ENCODE measurements at places on chromosomes 1 and 21.
A peak's percentile ranks its signal among the peaks of the same experiment; 100 is the strongest.

DNA sequence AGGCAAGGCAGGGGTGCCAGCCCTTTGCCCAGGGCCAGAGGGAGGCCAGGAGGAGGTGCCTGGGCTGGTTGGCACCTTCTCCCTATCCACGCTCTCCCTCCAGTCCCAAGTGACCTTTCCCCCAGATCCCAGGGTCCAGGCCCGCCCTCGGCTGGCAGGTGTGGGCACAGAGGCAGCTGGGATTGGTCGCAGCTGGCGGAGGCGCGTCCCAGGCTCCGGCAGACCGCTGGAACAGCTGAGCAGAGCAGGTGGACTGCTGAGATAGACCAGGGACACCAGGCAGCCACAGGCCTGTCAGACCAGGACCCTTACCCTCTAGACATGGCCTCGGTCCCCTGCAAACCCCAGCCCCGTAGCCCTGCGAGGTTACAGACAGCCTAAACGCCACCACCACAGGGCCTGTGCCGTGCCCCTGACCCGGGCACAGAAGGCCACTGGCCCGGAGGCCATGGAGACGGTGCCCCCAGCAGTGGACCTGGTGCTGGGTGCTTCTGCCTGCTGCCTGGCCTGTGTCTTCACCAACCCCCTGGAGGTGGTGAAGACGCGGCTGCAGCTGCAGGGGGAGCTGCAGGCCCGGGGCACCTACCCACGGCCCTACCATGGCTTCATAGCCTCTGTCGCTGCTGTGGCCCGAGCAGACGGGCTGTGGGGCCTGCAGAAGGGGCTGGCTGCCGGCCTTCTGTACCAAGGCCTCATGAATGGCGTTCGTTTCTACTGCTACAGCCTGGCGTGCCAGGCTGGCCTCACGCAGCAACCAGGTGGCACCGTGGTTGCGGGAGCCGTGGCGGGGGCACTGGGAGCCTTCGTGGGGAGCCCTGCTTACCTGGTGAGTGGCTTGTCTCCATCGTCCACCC lies at the start of gene SLC25A34:
Gene SLC25A34 (plus strand): TSS at position 221 of the 854 bp plus-strand sequence. CDS start 228 bp downstream, at position 449.
- peak; percentile 67 for DNase-seq

DNA sequence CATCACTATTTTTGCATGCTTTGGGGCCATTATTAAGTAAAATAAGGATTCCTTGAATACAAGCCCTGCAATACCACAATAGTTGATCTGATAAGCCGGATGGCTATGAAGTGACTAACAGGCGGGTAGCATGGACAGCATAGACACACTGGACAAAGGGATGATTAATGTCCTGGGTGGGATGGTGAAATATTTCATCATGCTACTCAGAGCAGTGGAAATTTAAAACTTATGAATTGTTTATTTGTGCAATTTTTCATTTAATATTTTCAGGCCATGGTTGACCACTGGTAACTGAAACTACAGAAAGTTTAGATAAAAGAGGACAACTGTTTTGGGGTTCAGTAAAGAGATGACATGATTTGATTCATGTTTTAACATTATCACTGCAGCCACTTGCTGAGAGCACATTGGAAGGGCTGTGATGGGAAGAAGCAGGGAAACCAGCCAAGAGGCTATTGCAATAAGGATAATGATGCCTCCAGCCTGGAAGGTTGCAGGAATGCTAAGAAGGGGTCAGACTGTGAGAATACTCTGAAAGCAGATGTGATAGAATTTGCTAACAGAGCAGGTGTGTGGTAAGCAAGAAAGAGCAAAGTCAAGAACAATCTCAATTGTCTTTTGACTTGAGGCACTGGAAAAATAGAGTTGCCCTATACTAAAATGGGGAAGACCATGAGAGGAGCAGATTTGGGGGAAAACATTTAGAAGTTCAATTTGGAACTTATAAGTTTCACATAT lies 62.5 kb upstream of the TNFSF4 start:
- DNase-seq, result peak; percentile 52

- DNase-seq, result no peak
Measured at GRCh38 chr1:160567858-160568682, 11.2 kb downstream of the CD84 start.

GRCh38 chr1:16212251-16212961 lies at the start of gene ARHGEF19:
Gene ARHGEF19 (minus strand): TSS chr1:16212652. CDS start chr1:16209054, 3,598 bp downstream.
- peak; percentile 69 for DNase-seq

- DNase-seq, result peak; percentile 1
Measured at GRCh38 chr21:36461918-36462486, 17.9 kb downstream of the CLDN14 start.

DNA sequence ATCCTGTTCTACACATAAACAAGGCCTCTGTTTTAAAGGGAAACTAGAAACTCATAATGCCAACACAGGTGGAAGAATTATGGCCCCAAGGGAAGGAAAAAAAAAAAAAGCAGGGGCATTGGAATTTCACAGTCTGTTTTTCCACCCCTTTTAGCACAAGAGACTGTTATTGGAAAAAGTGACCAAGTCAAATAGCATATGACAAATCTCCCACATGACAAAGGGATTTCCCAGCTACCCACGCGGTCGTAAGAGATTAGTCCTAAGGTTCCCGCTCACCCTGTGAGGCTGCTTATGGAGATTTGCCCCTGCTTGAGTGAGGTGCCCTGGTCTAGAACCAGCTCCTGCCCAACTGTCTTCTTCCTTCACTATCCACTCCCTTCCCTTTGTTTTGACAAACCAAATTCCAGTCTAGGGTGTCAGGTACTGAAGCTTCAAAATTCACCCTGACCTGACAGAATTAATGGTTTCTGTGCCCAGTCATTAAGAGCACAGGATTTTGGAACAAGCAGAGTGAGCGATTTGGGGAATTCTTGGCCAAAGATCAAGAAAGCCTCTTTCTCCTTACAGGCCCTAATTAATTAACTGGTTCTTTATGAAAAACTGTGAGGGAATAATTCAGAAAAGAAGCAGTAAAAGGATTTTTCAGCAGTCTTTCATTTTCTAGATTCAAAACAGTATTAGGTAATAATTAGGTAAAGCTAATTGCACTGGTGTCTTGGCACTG lies 107.3 kb downstream of the NMNAT2 start:
- DNase-seq, result no peak

- DNase-seq, result no peak
Measured at GRCh38 chr1:108777839-108778238, 31.4 kb downstream of the STXBP3 start.

DNA sequence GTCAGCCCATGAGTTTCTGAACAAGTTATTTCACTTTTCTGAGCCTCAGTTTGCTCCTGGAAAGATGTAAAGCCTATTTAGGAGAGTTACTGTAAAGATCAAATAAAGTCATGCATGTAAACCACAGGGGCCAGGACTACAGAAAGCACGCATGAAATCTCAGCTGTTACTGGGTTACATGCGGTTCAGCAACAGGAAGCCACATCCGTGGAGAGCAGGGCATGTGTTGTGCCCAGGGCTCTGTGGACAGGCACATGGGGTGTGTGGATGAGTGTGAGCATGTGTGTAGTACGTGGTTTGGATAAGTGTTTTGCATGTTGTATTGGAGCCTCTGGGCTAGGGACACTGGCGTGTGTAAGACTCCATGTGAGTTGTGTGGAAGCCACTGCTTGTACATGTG lies 2.2 kb upstream of the EPHA2 start:
- DNase-seq, result no peak

DNA sequence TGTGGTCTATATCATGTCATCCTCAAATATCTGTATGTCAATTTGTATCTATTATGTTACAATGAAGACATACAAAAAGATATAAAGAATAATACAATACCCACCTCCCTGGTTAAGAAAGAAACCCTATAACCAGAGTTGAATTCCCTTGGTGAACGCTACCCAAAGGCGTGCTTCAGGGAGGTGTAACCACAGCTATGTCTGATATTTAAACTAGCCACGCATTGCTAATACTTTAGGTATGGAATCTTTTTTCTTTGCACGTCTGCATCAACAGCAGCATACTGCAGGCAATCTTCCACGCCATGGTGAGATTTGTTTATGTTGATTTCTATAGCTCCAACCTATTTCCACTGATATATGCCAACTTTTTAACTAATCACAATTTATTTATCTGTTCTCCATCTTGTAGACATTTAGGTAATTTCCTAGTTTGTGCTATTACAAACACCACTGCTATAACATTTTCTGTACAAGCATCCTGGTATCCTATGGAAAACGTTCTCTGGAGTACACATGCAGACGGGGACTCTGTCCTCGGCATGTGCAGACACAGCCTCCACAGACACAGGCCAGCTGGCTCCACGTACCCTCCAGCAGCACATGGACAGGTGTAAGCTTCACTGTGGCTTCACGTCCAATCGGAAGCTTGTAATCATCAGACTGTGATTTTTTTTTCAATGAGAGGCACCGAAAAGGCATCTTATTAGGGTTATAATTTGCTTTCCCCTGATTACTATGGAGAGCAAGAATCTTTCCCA lies 58.5 kb downstream of the HSF2BP start:
- peak; percentile 12 for DNase-seq

DNA sequence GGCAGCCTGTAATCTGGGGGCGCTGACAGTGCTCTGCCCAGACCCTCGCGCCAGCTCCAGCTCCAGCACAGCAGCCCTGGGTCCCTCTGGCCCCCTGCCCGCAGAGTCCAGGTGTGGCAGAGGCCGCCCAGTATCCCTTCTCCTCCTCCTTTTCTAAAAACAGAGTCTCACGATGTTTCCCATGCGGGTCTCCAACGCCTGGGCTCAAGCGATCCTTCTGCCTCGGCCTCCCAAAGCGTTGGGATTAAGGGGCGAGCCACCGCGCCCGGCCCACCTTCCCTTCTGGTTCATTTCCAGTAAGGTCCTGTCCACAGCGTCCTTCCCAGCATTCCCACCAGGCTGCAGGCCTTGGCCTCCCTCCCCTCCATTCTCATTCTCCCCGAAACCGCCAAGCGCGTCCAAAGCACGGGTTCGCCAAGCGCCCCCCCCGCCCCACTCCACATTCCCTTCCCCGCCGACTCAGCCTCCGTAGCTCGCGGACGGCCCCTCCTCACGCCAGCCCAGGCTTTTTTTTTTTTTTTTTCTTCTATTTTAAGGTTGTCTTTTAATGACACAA lies 2.0 kb upstream of the PCBP3 start:
- no peak for DNase-seq

DNA sequence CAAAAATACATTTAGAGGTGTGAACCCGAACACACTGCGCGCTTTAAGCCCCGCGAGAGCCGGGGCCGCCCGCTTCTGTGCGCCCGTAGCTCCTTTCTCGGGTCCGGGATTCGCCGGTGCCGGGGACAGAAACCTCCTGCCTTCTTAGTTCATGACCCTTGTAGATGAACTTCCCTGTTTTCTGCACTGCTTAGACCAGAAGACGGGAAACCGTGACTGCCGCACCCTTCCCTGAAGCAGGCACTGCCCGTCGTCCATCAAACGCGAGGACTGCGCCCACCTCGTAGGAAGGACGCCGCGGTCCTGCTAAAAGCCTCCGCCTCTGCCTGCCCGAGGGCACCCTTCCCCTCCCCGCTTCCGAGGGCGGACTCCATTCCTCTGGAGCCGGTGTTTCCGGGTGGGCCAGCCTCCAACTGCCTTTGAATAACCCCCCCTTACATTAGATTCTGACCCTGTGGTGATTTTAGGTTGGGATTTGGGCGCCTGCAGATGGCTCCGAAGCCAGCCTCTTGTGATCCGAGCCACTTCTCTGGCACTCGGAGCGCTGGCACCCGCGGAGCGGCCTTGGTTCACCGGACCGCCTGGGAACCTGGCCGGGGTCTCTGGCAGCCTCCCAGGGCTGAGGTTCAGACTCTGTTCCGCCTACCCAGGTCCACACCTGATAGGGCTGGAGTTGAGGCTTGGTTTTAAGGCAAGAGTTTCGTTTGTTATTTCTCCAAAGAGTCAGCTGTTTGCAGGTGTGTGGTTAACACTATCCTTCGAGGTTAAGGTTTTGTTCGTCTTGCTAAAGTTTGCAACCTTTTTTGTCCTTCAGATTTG lies 1.2 kb upstream of the PTTG1IP start:
- no peak for DNase-seq

- no peak for DNase-seq
Measured at GRCh38 chr1:77120950-77121349, 98.3 kb downstream of the PIGK start.

DNA sequence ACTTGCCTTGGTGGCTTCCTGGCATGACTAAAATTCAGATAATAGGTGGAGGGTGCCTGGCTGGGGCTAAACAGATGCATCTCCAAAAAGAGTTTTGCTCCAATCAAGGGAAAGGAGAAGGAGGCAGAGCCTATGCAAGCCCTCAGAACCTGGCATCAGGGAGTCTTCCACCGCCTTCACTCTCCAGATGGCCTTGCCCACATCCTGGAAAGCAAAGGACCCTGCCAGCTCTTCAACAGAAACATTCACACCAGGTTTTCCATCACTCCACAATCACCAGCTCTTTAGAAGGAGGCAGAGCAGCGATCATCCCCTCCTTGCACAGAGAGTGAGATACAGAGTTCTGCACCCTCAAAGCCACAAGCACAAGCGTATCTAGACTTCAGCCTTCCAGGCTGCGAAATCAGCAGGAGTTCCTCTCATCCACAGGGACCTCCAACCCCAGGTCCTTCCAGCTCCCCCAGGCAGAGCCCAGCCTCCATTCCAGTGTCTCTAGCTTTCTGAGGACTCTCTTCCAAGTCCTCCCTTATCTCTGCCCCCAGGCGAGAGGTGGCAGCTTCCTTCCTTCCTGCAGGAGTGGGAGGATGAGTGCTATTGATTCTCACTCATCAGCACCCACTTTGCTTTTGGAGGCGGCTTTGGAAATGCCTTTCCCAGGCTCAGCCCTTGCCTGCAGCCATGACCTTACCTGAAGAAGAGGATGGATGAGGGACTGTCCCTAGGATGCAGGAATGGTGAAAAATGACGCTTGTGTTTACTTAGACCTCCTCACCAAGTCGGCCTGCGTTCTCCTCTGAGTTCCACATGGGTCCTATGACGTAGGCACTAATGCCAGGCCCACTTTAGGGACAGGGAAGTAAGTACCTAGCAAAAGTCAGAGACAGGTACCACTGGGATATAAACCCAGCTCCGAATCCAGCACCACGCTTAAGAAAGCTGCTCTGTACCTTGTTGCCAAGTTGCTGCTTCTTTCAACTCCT lies 75.4 kb downstream of the RIPK4 start:
- no peak for DNase-seq

DNA sequence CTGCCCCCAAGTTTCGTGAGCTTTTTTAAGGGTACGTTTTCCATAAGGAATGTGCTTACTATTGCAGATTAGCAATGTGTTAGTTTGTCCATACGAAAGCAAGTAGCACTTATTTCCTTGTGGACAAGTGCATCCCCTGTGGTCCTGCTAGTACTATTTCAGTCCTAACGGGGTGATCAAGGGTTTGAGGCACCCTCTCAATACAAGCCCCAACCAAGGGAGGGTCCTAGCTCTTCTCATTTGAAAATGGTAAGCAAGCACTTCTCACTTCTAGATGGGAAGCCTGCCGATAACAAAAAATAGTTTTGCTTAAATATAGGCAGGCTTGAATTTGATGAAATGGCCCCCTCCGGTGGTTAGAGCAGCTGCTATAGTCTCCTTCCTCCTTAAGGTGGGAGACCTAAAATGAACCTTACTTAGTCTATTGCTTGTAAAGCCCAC lies 64.0 kb upstream of the HMCN1 start:
- DNase-seq, result peak; percentile 67

- no peak for DNase-seq
Measured at GRCh38 chr1:226495716-226496115, 52.8 kb upstream of the STUM start.

Data from HT-29 (cell line).